ENCODE measurements at places on chromosomes 12 and 14.

DNA sequence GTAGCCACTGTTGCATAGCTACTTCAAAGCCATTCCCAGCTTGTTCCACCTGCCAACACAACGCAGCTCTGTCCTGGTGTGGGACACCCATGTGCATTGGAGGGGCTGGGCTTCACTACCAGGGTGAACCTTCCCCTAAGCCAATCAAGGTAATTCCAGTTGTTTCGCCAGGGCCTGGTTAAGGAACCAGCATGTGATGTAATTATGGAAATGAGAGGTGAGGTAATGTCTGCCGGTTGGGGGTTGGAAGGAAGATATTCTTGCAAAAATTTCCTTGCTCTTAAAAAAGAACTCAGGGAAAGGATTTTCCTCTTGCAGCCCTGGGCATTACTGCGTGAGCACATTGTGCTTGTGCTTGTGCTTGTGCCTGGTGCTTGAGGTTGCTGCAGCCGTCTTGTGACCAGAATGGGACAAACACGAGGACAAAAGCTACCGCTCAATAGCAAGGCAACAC lies 14.9 kb downstream of the TUBA1C start:
- no peak for DNase-seq

DNA sequence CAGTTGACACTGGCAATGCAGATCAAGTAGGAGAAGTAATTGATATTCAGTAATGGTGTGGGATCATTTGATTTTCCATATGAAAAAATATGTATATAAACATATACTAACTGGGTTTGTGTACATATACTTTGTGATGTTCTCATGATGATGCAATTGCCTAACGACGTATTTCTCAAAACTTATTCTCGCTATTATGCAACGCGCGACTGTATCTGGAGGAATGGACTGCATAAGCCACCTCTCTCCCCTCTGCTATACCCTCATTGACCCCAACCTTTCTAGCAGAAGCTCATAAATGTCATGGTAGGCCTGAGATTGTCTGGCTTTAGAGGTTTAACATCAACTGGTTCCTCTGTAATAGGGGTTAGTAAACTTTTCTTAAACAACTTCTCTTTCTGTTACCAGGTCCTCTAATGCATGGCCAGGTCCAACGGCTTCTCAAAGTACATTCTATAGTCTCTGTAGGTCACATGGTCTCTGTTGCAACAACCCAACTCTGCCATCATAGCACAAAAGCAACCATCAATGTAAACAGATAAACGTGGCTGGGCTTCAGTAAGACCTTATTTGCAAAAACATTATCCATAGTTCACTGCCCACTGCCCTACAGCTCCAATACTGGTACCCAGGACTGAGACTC lies 59.3 kb downstream of the FOXN3 start:
- no peak for DNase-seq

GRCh38 chr12:68899251-68899771 lies 33.7 kb downstream of the CPM start:
- no peak for DNase-seq

- DNase-seq = no peak
These were observed 41.1 kb upstream of the PCED1B start for GRCh38 chr12:47038270-47038748.

DNA sequence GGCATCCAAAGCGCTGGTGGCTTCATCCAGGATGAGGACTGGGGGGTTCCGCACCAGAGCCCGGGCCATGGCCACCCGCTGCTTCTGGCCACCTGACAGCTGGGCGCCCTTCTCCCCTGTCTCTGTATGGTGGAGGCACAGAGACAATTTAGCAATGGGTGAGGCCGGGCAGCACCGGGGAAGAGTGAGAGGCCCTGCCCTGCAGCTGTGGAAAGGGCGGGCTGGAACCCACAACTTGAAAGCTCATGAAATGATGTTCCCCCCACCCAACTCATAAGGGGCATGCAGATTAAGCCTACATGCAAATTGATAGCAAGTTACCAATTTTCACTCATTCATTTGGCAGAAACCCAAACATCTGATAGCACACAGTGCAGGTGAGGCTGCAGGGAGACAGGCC lies 34.1 kb downstream of the ABCB9 start:
- no peak for DNase-seq

GRCh38 chr14:52313462-52313861 lies 650 bp upstream of the PTGER2 start:
- no peak for DNase-seq

GRCh38 chr14:93764211-93764659 lies 24.1 kb downstream of the PRIMA1 start:
- no peak for DNase-seq

DNA sequence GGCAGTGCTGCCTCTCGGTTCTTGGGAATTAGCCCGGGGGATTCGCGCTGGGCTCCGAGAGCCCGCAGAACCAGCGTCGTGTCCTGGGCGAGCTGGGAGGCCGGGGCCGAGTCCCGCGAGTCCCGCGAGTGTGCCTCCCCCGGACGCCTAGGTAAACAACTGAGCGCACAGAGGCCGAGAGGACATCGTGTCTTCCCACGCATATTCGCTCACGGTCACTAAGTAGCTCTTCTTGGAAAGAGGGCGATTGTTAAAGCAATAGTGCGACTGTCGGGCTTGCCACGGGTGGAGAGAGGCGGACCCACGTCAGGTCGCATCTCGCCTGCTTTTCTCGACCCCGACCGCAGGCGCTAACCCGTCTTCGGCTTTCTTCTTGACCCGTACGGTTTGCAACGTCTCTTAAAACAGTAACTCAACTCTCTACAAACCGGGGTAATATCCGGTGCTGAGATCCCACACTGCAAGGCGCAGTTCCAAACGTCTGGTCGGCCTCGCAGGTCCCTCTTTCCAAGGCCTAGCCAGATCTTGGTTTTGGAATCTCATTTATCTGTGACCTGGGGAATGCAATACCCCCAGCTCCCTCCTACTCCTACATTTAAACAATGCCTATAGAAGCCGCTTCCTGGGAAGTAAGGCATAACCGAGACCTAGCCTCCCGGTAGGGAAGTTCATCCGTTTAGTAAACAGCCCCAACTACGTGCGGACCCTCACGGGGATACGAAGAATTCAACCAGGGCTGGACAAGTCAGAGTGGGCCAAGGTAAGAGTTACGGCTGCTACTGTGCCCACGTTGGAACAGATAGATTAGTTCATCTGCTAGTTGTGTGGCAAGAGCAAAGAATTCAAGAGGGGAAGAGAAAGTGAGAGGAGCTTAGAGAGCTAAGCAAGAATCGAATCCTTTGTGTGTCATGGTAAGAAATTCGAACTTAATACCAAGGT lies 736 bp upstream of the PHLDA1 start:
- DNase-seq = peak; percentile 48

DNA sequence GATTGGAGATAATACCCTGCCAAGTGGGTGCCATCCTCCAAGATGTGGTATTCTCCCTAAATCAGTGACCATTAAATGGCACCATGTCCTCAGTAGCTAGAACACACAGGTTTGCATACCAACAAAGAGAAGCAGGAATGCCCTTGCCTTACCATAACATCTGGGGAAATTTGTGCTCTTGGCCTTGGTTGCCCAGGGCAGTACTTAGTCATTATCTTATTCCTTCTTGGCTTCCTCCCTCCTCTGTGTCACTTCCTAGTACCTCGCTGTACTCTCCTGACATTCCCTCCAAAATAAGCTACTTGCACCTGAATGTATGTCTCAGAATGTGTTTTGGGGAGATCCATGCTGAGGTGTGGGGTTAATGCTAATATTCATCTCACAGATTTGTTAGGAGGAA lies 43.4 kb downstream of the GPR65 start:
- no peak for DNase-seq
